ENCODE measurements at places on chromosomes 12 and 14. TPM values are rescaled to one million over a fixed set of nuclear protein-coding genes. Genes with fewer than 3 reads are reported as not detected.
A peak's percentile ranks its signal among the peaks of the same experiment; 100 is the strongest.

DNA sequence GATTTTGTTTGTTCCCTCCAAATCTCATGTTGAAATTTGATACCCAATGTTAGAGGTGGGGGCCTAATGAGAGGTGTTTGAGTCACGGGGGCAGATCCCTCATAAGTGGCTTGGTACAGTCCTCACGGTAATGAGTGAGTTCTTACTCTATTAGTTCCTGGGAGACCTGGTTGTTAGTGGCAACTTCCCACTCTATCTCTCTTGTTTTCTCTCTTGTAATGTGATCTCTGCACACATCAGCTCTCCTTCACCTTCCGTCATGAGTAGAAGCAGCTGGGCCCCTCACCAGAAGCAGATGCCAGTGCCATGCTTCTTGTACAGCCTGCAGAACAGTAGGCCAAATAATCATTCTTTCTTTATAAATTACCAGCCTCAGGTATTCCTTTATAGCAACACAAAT is 29.6 kb upstream of the KCNK10 start:
- no peak for DNase-seq

GRCh38 chr14:33435911-33436689 is 497.4 kb downstream of the NPAS3 start:
- DNase-seq, result peak; percentile 30

DNA sequence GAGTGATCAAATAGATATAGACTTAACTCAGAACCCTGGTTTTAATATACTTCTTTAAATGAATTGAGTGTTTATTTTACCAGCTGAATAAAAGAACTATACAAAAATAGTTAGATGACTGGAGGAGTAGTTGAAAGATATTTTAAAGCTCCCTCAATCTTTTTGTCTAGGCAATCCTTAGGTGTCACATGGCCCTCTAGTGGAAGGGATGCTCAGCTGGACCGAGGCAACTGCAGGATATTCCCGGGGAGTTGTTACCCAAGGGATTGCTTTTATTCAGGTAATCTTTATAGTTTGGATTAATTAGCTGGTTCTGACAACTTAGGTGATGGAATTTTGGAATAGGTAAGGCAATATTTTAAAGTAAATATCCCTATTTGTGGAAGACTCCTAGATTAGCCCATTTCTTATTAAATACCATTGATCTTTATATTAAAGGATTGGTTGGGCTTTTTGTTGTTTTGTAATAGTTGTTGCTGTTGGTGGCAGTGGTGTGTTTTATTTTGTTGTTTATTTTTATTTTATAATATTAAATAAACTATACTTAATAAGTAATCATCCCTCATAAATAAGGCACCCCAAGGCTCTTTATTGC is 57.1 kb downstream of the ZDHHC17 start:
- DNase-seq, result peak; percentile 15

GRCh38 chr14:68359837-68360552 is 432.9 kb downstream of the ZFP36L1 start:
- peak; percentile 34 for DNase-seq

DNA sequence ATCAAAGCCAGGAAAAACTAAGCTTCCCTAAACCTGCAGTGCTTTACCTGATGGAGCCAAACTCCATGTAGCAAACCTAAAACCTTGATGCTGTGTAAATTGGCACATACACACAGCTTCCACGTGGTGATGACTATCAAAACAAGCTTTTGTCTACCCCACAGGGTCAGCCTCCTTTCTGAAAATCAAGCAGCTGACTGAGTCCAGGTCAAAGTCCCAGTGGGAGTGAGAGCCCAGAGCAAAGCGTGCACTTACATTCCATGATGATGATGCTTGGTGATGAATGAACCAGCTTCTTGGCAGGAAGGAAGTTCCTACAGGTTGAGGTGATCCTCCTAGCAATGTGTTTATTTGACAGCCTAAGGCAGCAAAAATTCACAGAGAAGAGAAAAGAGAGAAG is 630.0 kb upstream of the TBX3 start:
- peak; percentile 55 for DNase-seq

DNA sequence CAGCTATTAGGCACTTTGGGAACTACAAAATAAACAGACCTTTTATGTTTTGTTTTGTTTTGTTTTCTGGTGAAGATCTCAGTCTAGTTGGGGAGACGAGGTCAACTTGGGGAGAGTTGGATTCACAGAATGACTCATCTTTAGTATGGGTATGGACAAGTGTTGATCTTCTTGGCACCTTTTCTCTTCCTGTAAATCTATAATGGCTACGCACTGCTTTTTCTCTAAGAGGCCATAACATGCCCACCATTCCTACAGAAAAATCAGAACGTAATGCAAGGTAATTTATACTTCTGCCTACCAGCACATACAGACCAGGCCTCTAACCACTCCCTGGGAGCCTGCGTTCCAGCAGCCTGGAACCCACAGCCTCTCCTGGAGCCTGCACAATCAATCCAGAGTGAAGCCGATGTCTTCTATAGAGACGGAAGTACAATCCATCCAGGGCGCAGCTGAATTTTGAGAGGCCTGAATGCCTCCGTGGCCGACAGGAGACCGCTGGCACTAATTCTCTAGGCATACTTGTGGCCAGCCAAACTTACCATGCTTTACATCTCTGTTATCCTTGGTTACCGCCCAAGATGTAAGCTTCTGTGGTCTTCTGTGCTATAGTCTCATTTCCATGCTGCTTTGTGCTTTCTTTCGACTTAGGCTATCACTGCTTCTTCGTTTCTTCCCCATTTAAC is 717 bp downstream of the PPHLN1 start:
- peak; percentile 28 for DNase-seq

DNA sequence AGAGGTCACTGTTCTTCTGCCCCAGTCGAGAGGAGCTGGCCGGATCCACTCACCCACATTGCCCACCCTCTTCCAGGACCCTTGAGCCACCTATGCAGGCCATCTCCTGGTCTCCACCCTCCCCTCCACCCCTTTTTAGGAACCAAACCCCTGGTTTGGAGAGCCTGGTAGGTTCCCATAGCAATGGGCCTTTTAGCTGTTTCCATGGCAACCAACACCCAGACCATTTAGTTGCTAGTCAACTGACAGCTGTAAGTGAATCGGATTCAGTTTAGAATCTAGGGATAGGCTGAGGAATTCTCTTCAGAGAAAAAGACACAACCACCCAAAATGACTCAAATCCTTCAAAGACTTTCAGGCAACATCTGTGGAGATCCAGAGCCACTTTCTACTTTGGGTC is 16.5 kb downstream of the NPC2 start:
- DNase-seq, result no peak

DNA sequence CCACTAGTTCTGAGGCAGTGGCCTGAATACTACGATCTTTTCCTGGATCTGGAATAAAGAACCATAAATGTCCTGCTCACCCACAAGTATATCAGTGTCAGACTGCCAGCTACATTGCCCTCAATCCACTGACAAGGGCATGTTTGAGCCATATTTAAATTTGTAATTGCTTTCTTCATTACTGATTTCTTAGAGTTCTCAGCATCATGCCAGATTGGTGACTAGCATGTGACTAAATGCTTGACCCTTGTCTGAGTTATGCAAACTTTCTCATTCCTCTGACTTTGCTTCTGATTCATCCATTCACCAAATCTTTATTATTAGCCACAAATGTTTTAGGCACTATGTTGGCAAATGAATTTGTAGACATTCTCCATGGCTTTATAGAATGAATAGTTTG is 143.6 kb upstream of the SLC16A7 start:
- peak; percentile 32 for DNase-seq

DNA sequence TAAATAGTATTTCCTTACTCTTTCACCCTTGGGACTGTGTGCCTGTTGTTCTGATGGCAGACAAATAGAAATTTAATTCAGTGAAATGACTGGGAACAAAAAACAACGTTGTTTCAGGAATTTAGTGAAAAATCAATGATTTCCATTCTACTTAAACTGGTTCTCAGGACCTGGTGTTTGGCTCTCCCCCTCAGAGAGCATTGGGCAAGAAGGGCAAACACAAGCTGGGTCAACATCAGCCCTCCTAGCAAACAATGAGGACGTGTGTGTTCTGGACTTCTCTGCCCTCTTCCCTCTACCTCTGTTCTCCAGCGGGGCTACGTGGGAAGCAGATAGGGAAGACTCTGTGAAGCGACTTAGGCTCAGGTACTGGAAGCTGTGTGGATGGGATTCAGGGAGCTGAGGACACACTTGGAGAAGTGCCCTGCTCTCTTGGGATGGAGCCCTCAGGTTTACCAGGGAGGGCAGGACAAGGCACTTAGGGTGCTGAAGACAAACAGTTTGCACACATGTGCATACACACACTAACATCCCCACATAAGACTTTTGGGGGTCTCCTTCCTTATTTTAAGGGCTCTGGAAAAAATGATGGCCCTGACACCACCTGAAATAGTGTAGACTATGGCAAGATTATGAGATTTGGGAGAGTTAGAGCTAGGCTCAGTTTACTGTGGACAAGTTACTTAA is 7.6 kb upstream of the SERPINA1 start:
- no peak for DNase-seq

DNA sequence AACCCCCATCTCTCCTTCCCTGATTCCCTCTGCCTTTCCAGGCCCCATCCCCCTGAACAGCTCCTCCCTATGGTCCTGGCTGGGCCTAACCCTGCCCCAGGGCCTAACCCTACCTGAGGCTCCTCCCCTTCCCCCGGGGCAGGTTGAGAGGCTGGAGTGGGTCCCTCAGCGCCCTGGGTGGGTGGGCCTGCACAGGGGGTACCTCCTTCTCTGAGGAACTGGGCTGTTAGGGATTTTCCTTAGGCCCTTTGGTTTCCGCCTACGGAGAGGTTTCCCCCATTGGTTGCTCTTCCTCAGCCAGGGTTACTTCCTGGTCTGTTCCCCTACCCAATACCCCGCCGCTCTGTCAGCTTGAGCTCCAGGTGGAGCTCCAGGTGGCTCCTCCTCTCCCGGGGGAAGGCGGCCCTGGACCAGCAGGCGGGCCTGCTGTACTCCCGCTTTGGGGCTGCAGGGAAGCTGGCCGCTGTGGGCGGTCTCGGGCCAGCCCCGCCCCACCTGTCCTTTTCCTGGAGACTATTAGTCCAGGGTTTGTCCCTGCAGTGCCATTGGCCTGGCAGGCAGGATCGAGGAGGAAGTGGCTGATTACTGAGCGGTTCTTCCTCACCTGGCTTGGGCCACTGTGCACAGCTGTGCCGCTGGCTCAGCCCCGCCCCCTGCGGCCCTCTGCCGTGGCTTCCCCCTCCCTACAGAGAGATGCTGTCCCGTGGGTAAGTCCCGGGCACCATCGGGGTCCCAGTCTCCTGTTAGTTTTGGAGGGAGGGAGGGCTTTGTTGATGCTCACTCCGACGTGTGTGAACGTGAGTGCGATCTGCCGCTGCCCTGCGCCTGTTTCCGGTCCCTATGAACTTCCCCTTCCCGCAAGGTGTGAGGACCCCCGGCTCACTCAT is 2.5 kb downstream of the C12orf57 start:
- DNase-seq, result no peak

GRCh38 chr14:54756656-54757392 is 145.8 kb downstream of the GCH1 start:
- DNase-seq, result no peak

DNA sequence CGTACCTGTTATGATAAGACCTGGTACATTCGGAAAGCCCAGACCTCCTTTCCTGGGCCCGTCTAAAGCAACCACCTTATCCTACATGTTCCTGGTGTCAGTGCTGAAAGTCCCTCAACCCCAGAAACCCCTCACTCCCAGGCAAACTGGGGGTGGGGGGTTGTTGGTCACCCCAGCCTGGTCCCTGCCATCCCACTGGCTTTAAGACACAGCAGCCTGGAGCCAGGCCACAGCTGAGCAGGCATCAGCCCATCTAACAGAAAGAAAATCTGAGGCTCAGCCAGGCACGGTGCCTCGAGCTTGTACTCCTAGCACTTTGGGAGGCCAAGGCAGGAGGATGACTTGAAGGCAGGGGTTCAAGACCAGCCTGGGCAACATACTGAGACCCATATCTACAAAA is 4.5 kb downstream of the SELPLG start:
- DNase-seq, result no peak

GRCh38 chr12:88398031-88398430 is 182.2 kb downstream of the KITLG start:
- DNase-seq, result no peak

- no peak for DNase-seq
Observed at GRCh38 chr12:48302161-48302911, 48.4 kb downstream of the ZNF641 start.

GRCh38 chr12:51004504-51004903 is 21.7 kb downstream of the SLC11A2 start:
- DNase-seq, result no peak

Gene ASCL1
- total RNA-seq, result not detected

Gene ACSS3
- total RNA-seq, result 1.1 TPM

Gene KRT74
- total RNA-seq, result not detected

Gene SPRING1
- total RNA-seq, result 12.5 TPM

Gene POU6F1
- total RNA-seq, result 0.74 TPM

Gene BCAT1
- 61.5 TPM for total RNA-seq
